SW 1271 (cell line): ENCODE measurements at places on chromosomes 2 and 18.

- DNase-seq, result no peak
Observed at GRCh38 chr2:135775420-135775819, 33.8 kb downstream of the UBXN4 start.

DNA sequence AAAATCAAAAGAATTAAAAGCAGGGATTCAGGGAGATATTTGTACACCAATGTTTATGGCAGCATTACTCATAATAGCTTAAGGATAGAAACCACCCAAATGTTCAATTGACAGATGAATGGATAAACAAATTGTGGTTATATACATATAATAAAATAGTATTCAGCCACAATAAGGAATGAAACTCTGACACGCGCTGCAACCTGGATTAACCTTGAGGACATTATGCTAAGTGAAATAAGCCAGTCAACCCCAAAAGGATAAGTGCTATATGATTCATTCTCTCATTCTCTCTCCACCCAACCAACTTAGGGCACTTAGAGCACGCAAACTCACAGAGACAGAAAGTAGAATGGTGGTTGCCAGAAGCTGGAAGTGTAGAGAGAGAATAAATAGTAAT, 216.8 kb upstream of the SLC14A2 start:
- DNase-seq, result no peak

DNA sequence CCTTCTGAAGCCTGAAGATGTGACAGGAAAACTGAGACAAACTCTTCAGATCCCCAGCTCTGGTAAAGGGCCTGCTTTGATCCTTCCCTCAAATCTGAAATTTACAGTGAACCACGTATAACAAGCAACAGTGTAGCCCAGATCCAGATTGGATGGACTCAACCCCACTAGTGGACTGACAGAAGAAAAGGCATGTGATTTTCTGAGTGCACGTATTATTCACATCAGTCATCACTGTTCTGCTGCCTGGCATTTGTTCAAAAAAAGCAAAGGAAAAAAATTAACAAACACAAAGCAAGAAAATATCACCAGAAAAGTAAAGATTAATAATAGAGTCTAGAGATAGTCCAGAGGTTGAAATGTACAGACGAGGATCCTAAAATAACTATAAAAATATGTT, 87.6 kb downstream of the CYRIA start:
- DNase-seq, result no peak

DNA sequence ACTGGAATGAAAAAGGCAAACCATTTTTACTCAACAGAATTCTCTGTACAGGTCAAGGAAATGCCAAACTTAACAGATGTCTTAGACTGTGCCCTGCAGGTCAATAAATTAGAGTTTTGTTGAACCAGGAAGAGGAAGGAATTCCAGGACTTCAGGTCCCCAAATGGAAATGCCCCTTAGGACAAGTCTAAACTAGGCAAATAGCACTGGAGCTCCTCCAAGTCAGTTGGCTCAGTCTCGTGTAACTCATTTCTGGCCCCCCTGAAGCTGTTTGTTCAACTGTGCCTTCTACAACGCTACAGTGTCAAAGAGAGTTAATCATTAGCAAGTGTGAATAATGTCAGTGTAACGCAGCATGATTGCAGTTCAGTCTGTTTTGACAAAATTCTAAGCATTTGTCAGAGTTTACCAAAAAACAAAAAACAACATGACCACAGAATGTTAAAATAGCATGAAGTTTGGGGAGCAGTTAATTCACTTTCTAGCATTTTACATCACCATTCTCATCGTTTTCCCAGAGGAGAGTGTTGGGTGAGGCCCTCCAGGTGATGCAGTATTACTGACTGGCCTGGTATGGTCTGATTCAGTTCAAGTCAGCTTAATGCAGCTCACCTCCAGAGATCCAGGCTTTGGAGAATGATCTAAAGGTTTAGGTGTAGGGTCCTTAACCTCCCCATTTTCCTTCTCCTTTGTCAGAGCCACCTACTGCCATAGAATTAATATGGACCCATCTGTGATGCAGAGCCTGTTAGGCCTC, 108.1 kb downstream of the AQP4 start:
- DNase-seq, result no peak

DNA sequence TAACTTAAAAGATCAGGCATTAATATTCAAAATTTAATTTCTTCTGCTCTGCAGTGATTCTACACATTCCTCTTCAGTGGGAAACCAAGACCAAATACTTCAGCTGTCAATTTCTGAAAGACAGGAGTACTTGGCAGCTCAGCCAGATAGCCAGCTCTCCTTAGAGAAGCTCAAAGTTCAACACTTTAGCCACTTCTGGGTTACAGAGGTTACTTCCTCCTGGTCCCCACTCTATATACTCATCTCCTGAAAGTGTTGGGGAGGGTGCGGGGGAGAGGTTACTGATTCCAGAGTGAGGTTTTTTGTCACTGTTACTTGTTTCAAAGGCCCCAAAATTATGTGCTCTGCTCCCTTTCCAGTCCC, 4.1 kb downstream of the CYTIP start:
- DNase-seq, result no peak

GRCh38 chr2:227322530-227323205, 2.4 kb upstream of the MFF start:
- no peak for DNase-seq

GRCh38 chr18:12745095-12745795, 42.4 kb downstream of the PSMG2 start:
- no peak for DNase-seq

DNA sequence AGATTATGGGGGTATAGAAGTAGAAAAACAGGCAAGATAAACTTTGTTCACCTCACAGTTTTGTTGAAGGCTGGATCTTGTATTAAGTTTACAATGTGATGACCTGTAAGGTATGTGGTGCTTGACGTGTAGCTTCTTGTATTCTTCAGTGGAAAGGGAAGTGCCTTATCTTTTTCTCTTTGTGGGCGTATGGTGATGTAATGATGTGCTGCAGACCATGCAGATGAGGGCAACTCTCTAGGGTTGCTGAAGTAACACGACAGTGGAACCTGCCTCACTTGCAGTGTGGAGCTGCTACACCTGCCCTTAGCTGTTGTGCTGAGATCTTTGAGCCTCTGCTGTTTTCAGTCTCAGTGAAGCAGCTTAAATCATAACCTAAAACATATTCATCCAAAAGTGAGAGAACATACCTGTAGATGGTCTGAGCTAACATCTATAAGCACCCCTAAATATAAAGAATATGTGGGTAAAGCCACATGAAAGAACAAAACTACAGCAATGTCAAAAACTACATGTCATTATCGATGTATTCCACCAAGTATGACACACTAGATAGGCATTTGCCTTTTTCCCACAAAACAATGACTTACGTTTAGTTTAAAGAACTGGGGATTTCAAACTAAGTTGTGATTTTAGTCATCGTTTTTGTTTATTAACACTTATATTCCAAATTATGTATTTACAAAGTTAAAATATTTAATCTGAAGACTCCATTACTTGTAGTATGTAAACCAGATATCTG, 1144.1 kb downstream of the CNTNAP5 start:
- no peak for DNase-seq

- no peak for DNase-seq
Observed at GRCh38 chr18:75742516-75742915, 315.0 kb upstream of the SMIM21 start.

- DNase-seq, result no peak
Observed at GRCh38 chr2:216971593-216971992, 111.7 kb upstream of the TNP1 start.

- DNase-seq, result no peak
Observed at GRCh38 chr2:195320413-195320973, 336.5 kb upstream of the SLC39A10 start.

- peak; percentile 8 for DNase-seq
Observed at GRCh38 chr2:238320648-238321281, 447 bp downstream of the TRAF3IP1 start.

GRCh38 chr2:69134306-69134945, 121.4 kb downstream of the ANTXR1 start:
- no peak for DNase-seq

DNA sequence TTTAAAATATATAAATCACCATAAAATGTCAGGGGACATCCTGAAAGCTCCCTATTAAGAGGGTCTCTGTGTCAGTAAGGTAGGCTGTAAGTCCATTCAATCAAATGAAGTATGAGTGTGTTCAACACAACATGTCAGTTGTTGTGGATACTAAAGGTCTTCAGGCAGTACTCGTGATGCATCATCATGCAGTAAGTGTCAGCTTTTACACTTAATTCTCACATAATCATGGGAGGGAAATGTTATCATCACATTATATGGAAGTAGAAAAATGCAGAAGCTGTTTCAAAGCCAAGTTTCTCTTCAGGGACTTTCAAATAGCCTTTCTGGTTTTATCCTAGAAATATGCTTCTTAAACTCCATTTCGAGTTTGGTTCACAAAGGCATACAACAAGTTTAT, 477.1 kb upstream of the ID2 start:
- DNase-seq, result no peak

DNA sequence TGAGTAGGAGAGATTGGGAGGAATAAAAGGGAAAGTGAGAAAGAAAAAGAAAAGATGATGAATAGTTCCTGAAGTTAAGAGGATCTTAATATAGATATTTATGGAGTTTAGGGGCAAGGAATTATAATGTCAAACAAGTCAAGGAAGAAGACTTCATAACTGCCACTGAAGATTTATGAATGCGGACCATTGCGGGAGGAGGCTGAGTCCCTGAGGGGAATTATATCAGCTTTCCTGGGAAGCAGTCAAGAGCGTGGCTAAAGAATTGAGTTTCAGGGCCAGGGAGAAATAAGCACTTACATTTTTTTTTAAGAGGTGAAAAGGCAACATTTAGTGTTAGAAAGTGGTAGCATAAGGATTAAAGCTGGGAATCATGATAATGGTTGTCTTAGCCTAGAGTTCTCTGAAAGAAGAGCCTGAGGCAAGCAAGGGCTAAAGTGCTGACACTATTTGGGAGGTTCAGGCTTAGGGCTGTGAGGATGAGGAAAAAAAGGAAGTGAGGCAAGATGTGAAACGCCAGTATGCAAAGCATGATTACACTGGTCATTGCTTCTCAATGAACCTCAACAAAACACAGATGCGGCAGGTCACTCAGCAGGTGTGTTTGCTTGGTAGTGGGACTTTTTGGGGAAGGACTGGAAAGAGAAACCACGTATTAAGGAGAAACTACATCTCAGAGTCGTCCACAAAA, 217.1 kb downstream of the SLC4A3 start:
- DNase-seq, result no peak

GRCh38 chr2:126785236-126785635, 113.5 kb upstream of the TEX51 start:
- no peak for DNase-seq

DNA sequence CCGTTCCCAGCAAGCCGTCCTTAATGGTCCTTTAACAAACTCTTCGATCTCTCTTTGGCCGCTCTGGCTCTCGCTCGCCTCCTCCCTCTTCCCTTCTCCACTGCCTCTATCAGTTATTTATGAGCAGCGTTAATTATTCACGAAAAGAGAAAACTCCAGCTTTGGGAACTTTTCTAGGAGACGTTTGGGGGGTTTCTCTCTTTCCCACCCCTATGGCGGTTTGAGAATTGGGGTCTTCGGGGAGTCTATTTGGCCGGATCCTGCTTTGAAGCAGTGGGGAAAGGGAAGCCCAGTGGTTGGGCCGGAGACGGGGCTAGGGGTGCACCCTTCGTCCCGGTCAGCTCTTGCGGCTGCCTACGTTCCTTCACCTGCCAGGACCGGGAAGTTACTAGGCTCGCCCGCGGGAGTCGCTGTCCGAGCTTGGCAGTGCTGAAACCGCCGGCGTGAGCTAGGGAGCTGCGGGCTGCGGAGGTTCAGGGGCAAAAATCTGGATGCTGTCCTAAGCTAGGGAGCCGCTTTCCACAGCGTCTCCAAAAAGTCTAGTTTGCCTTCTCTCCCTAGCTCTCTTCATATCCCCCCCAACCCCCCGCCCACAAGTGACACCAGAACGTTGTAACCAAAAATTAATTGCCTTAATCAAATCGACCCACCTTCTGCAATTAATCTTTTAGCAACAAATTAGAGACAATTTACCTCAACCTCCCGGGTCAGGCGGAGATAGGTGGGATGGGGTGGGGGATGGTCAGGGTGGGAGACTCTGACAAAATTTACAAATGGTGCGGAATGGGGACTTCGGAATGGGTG, 8.9 kb upstream of the SKOR2 start:
- no peak for DNase-seq

- no peak for DNase-seq
Observed at GRCh38 chr2:146143971-146144370, 1624.1 kb upstream of the ZEB2 start.

- no peak for DNase-seq
Observed at GRCh38 chr2:231152800-231153557, 28.1 kb upstream of the HTR2B start.

GRCh38 chr2:27636766-27637165, 7.9 kb downstream of the GPN1 start:
- DNase-seq, result no peak

GRCh38 chr2:237923481-237924163, 43.2 kb upstream of the UBE2F start:
- DNase-seq, result no peak

DNA sequence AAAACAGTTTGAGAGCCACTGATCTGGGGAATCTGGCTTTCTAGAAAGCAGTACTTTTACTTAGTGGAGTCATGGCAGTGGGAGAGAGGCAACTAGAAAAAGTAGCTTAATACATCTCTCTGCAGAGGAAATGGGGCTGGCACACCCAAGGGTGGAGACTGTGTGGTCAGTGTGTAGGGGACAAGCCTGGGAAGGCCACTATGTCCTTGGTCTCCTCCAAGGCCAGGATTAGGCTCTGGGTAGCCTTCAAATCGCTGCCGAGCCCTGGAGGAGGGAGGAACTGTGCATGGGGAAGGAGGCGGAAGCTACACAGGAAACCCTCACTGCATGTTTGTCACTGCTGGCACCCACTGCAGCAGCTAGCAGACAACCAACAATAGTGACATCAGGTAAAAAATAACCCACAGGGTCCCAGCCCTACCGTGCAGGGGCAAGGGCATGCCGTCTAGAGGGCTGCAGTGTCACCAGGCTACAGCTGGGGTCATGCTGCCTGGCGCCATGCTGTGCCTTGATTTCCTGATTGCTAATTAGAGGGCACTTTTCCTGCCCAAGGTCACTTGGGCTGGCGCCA, 34.8 kb downstream of the LBH start:
- no peak for DNase-seq

DNA sequence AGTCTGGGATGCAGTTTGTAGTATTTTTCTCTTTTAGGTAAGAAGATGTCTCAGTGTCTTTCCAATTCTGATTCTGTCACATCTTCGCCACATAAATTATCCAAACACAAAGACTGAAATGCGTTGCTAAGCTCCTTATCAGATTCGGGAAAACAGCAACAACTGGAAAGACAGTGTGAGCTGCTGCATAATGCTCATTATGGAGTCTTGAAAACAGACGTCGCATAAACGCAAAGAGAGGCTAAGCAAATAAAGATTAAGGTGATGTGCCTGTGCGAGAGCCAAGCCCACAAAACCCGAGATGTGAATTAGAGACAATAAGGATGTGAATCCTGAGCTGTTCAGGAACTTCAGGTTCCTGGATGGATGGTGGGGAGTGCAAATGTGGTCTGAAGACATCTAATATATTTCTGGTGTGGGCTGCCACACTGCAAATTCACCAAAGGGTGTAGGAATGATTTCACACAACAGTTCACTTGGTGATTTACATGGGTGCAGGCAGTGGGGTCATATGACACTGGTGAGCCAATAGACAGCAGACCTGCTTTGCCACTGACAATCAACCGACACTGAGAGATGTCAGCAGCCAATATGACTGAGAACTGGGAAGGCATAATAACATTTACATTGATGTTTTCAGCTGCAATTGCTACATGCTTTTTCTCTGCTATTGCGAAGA, 195.8 kb downstream of the MTX2 start:
- DNase-seq, result no peak

GRCh38 chr18:2857491-2858131, 10.8 kb downstream of the EMILIN2 start:
- no peak for DNase-seq
